ENCODE measurements at places on chromosomes 1 and 21. TPM values are rescaled to one million over a fixed set of nuclear protein-coding genes. Genes with fewer than 3 reads are reported as not detected.
A peak's percentile ranks its signal among the peaks of the same experiment; 100 is the strongest.

DNAJC28 gene
- 2.6 TPM for polyA plus RNA-seq

UMODL1 gene
- 0.01 TPM for polyA plus RNA-seq

FMO3 gene
- 1.7 TPM for polyA plus RNA-seq

GJA8 gene
- polyA plus RNA-seq: not detected

FABP3 gene
- 153 TPM for polyA plus RNA-seq

DNA sequence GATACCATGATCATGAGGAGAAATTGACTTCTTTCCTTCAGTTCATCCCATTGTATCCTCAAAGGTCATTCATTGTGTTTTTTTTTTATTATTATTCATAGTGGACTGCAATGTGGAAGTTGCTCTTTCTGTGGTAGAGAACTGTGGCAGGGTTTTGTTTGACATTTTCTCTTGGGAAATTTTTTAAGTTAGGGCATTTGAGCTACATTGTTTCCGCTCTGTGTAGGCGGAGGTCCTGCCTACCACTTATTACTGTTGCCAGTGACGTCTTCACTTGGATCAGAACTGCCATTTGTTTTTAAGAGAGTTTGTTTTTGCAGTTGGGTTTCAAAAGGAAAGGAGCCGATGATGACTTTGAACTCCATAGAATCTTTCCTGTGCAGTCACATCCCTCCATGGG is 287.4 kb upstream of the FMN2 start:
- no peaks in the 10 kb centered on the region for H3K27me3 ChIP-seq
- DNase-seq: no peak
- no peak overlapping the region for H3K4me3 ChIP-seq
- no peak overlapping the region for H3K27ac ChIP-seq

GRCh38 chr1:61268546-61269240 is 186.3 kb downstream of the NFIA start:
- no peak for DNase-seq
- H3K4me3 ChIP-seq: no peak overlapping the region
- peaks cover 7% of the 10 kb centered on the region for H3K4me1 ChIP-seq
- no peak overlapping the region for H3K27ac ChIP-seq
- no peaks in the 10 kb centered on the region for H3K27me3 ChIP-seq
- H3K36me3 ChIP-seq: no peaks in the 10 kb centered on the region

- no peak overlapping the region for H3K4me3 ChIP-seq
- peaks cover 10% of the 10 kb centered on the region for H3K4me1 ChIP-seq
- no peaks in the 10 kb centered on the region for H3K27me3 ChIP-seq
Observed at GRCh38 chr1:74396933-74397332, 115.5 kb downstream of the LRRC53 start.

- H3K4me3 ChIP-seq: no peak overlapping the region
- peaks cover 9% of the 10 kb centered on the region for H3K4me1 ChIP-seq
- H3K27me3 ChIP-seq: no peaks in the 10 kb centered on the region
- H3K27ac ChIP-seq: no peak overlapping the region
Observed at GRCh38 chr1:230215031-230215430, 148.0 kb downstream of the GALNT2 start.

DNA sequence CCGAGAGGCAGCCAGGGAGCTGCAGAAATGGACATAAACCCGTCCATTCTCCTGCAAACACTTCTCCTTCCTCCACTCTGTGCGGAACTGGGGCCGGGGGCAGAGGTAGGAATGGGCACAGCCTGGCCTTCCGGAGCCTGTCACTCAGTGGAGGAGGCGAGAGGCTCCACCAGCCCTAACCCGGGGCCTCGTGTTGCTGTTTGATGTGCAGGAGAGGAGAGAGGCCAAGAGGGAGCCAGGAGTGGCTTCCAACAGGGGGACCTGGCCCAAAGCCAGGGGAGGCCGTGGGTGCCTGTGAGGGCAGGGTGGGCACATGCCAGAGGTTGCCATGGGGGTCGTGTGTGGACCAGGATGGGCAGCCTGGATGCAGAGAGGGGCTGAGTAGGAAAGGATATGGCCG is 158.1 kb upstream of the ARHGEF16 start:
- no peak overlapping the region for H3K27ac ChIP-seq
- H3K4me3 ChIP-seq: no peak overlapping the region
- H3K4me1 ChIP-seq: no peaks in the 10 kb centered on the region
- no peaks in the 10 kb centered on the region for H3K36me3 ChIP-seq

DNA sequence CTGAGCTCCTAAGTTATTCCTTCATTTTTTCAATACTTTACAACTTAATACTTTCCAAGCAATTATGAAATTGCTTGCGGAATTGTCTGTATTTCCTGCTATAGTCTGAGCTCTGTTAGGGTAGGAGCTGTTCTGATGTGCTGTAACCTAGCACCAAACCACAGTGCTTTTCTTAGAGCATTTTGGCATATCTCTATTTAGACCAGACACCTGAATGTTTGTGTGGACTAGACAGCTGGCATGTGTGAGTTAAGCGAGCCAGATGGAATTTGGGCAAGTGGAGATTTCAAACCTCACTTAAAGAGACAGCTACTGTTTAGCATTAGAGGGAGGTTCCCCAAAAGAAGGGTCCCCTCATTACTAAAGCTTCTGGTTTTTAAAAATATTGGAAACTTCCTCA is 106.1 kb downstream of the RWDD3 start:
- H3K36me3 ChIP-seq: no peaks in the 10 kb centered on the region
- no peak overlapping the region for H3K27ac ChIP-seq
- H3K4me1 ChIP-seq: no peaks in the 10 kb centered on the region
- DNase-seq: no peak
- no peaks in the 10 kb centered on the region for H3K27me3 ChIP-seq
- no peak overlapping the region for H3K4me3 ChIP-seq

- H3K36me3 ChIP-seq: no peaks in the 10 kb centered on the region
- no peaks in the 10 kb centered on the region for H3K27me3 ChIP-seq
- DNase-seq: no peak
- no peak overlapping the region for H3K27ac ChIP-seq
Observed at GRCh38 chr1:38829368-38829767, 30.2 kb downstream of the RRAGC start.

GRCh38 chr1:44688760-44689446 is 14.4 kb downstream of the ARMH1 start:
- H3K27ac ChIP-seq: peak overlapping the region; percentile 57
- H3K27me3 ChIP-seq: no peaks in the 10 kb centered on the region
- DNase-seq: peak; percentile 39
- H3K36me3 ChIP-seq: no peaks in the 10 kb centered on the region
- peaks cover 6% of the 10 kb centered on the region for H3K4me1 ChIP-seq
- H3K4me3 ChIP-seq: no peak overlapping the region

- no peaks in the 10 kb centered on the region for H3K4me1 ChIP-seq
- no peak for DNase-seq
- H3K36me3 ChIP-seq: no peaks in the 10 kb centered on the region
- no peak overlapping the region for H3K4me3 ChIP-seq
- no peak overlapping the region for H3K27ac ChIP-seq
Observed at GRCh38 chr1:16122916-16123315, 33.0 kb downstream of the EPHA2 start.

- H3K27me3 ChIP-seq: no peaks in the 10 kb centered on the region
- H3K4me1 ChIP-seq: peaks cover 7% of the 10 kb centered on the region
- no peak overlapping the region for H3K27ac ChIP-seq
- no peak overlapping the region for H3K4me3 ChIP-seq
Observed at GRCh38 chr1:202638019-202638700, 72.1 kb downstream of the SYT2 start.

- no peak overlapping the region for H3K4me3 ChIP-seq
- H3K36me3 ChIP-seq: no peaks in the 10 kb centered on the region
- H3K27me3 ChIP-seq: no peaks in the 10 kb centered on the region
- peaks cover 3% of the 10 kb centered on the region for H3K4me1 ChIP-seq
- H3K27ac ChIP-seq: no peak overlapping the region
Observed at GRCh38 chr1:183787704-183788103, 17.2 kb upstream of the RGL1 start.
